ENCODE measurements at places on chromosomes 1 and 21.
A peak's percentile ranks its signal among the peaks of the same experiment; 100 is the strongest.

DNA sequence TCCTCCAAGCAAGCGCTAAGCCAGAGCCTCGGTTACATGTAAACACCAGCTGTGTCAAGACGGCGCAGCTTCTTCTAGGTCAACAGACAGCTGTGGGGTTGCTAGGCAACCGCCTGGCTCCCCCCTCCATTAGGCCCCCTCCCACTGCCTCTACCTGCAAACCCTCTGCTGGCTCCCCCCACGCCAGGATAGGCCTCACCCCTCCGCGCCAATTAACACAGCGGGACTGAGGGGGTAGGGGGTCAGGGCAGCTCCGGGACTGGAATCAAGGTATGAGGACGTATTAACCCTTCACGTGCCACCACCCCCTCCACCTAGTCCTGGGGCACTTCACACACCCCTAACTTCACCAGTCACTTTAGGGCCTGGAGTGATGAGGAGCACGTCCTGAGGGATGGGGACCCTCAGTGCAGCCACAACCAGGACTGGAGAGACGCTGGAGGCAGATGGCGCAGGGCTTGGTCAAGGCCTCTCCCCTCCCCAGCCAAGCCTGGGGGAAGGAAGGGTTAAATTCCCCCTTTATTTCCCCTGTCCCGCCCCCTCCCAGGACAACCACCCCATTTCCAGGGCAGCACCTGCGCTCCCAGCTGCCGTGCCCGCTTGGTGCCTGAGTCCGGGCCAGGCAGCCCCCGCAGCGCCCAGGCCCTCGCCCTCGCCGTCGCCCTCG is 37.4 kb upstream of the WASF2 start:
- H3K27ac ChIP-seq: peak overlapping the region; percentile 54
- peak overlapping the region; percentile 76 for H3K4me3 ChIP-seq
- peaks cover 17% of the 10 kb centered on the region for H3K36me3 ChIP-seq
- peaks cover 70% of the 10 kb centered on the region for H3K4me1 ChIP-seq

GRCh38 chr1:207840380-207840779 is 70.5 kb downstream of the CD34 start:
- no peak for DNase-seq
- H3K27ac ChIP-seq: no peak overlapping the region
- H3K27me3 ChIP-seq: no peaks in the 10 kb centered on the region
- peaks cover 32% of the 10 kb centered on the region for H3K4me1 ChIP-seq
- no peak overlapping the region for H3K4me3 ChIP-seq

DNA sequence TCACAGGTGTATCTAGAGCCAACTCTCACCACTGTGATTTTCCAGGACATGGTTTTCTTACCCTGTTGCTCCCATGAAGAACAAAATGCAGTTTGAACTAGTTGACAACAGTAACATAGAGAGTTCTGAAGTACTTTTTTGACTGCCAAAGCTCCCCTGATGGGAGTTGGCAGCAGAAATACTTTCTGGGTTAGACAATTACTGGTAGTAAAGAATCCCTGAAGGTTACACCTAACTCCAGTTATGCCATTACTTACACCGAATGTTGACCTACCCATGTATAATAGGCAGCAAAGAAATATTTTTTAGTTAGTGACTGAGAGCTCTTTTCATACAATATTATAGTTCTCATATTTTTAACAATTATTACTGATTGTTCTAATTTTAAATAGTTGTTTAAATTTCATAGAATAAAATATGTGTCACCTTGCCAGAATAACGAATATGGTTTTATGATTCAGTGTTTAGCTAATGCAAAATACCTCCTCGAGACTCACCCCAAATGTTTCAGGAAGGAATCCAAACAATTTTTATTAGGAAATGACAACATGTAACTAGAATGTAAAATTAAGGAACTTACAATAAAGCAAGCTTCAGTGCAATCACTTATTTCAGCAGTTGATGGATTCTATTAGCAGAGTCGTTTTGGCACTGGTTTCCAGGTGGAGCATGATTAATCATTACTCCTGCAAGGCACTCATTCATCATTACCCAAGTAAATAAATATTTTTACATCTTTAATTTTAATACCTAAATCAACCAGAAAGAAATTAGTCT is 237.6 kb downstream of the MRPL39 start:
- no peak overlapping the region for H3K4me3 ChIP-seq
- no peak overlapping the region for H3K27ac ChIP-seq
- H3K27me3 ChIP-seq: peaks cover 2% of the 10 kb centered on the region
- no peak for DNase-seq

- DNase-seq: no peak
- no peaks in the 10 kb centered on the region for H3K4me1 ChIP-seq
- no peak overlapping the region for H3K27ac ChIP-seq
- H3K36me3 ChIP-seq: no peaks in the 10 kb centered on the region
- H3K4me3 ChIP-seq: no peak overlapping the region
These were observed 5.4 kb upstream of the GJA8 start for GRCh38 chr1:147897029-147897752.

GRCh38 chr1:155650231-155650757 is 38.3 kb downstream of the YY1AP1 start:
- H3K4me1 ChIP-seq: no peaks in the 10 kb centered on the region
- no peak for DNase-seq
- H3K36me3 ChIP-seq: no peaks in the 10 kb centered on the region
- H3K27me3 ChIP-seq: peaks cover 12% of the 10 kb centered on the region
- H3K27ac ChIP-seq: no peak overlapping the region

- no peaks in the 10 kb centered on the region for H3K4me1 ChIP-seq
- H3K27ac ChIP-seq: no peak overlapping the region
- no peak overlapping the region for H3K4me3 ChIP-seq
- no peaks in the 10 kb centered on the region for H3K27me3 ChIP-seq
- H3K36me3 ChIP-seq: no peaks in the 10 kb centered on the region
These were observed 649.4 kb upstream of the CXADR start for GRCh38 chr21:16863362-16863905.
